Skeletal muscle cell (primary cell): ENCODE measurements at places on chromosomes 1 and 21.

- no peak for DNase-seq
Measured at GRCh38 chr1:154219541-154219940, 1.2 kb upstream of the UBAP2L start.

- no peak for DNase-seq
Measured at GRCh38 chr21:30831194-30831765, 1.7 kb upstream of the KRTAP7-1 start.

GRCh38 chr1:206835186-206835585 is 30.2 kb upstream of the IL20 start:
- no peak for DNase-seq

GRCh38 chr1:71054281-71054731 is 6.7 kb upstream of the PTGER3 start:
- DNase-seq = no peak

DNA sequence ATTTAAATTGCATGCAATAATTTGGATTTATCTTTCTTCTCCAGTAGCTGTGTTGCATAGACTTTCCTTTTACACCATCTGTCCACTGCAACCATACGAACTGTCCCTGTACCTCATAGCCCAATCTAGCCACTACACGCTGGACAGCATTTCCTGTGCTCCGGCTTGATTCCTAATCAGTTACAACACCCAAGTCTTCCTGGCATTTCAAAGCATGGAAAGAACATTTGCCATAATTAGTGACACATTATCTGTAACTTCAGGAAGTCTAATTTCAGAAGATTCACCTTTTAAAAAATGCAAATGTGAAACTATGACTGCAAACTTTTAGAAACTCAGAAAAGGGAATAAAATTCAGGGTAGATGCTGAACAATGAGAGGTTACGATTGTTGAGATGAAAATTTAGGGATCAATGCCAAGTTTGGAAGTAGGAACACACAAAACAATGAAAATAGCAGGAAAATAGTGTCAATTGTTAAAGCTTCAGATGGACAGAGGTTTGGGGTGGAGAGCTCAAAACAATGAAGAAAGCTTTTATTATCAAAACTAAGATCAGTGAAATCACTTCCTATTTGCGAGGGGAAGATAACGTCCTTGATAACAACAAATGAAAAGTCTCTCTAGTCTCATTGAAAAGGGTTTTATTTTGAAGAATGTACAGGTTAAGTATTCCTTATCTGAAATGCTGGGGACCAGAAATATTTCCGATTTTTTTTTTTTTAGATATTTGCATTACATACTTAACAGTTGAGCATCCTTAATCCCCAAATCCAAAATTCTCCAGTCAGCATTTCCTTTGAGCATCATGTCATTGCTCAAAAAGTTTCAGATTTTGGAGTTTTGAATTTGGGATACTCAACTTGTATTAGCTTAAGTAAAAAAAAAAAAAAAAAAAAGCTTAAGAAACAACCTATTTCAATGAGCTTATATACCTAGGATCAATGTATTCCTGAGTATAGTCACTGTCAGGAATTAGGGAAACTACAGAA is 107.3 kb downstream of the FNBP1L start:
- DNase-seq = no peak

DNA sequence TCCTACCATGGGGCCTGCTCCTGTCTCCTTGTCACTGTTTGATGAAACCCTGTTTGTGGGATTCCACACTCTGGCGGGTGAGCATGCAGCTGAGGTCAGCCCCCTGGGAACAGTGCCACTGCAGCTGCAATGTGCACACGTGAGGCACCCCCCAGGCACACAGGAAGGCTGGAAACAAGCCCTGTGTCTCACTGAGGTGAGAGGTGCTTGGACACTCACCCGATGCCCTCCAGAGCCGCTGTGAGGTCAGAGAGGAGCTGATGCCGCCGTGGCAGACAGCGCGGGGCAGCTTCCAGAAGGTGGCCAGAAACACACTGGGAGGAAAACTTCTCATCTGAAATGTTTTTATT is 49.7 kb downstream of the SLX9 start:
- DNase-seq = no peak

DNA sequence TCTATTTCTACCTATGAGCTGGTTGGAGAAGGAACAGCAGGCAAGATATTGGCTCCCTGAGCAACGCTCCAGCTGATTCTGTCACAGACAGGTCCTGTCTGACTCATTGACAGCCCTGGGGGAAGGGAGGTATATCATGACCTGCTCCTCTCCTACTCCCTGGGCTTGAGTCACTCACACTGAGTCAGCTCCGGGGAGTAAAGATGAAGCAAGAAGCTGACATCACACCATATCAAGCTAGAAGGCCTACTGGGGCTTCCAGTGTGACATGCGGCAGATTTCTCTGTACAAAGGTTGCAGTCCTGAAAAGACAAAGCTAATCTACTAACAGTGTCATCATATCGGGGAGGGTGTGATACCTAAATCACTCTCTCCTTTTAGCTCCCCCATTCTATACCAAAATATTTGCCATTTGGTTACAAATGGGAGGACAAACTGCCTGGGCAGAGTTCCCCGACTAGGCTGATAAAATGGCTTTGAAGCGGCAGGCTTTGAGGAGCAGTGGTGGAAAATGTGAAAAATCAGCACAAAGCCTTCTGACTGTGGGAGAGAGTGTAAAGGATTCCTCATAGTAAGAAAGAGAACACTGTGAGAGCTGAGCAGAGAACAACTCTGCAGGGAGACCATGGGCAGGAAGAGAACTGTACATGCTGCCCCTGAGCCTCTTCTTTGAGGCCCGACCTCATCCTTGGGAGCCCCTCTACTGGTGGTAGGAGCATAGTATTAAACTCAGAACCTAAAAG is 15.5 kb downstream of the PI4KB start:
- DNase-seq = peak; percentile 97

GRCh38 chr1:93608187-93609109 is 73.2 kb downstream of the BCAR3 start:
- no peak for DNase-seq

DNA sequence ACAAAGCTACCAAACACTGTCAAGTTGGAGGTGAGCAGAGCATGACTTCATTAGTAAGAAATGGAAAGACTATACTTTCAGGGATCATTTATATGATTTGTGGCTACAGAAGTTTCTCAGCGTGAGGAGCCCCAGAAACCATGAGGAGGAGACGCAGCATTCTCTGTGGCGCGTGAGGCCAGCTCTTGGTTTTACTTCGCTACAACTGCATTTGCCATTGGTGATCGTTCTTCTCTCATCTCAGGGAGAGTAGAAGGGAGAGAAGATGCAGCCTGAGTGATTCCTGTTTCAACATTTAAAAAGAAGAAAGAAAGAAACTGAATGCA is 94.5 kb upstream of the ATP1A1 start:
- DNase-seq = no peak

GRCh38 chr1:32208891-32209328 is at the start of gene DCDC2B:
Gene DCDC2B, plus strand, starts transcription at chr1:32209089. Its CDS starts 5 bp downstream, at chr1:32209094.
- DNase-seq = no peak

GRCh38 chr1:97740891-97741290 is 179.9 kb downstream of the DPYD start:
- no peak for DNase-seq

GRCh38 chr1:92317836-92318493 is 19.1 kb downstream of the RPAP2 start:
- no peak for DNase-seq

DNA sequence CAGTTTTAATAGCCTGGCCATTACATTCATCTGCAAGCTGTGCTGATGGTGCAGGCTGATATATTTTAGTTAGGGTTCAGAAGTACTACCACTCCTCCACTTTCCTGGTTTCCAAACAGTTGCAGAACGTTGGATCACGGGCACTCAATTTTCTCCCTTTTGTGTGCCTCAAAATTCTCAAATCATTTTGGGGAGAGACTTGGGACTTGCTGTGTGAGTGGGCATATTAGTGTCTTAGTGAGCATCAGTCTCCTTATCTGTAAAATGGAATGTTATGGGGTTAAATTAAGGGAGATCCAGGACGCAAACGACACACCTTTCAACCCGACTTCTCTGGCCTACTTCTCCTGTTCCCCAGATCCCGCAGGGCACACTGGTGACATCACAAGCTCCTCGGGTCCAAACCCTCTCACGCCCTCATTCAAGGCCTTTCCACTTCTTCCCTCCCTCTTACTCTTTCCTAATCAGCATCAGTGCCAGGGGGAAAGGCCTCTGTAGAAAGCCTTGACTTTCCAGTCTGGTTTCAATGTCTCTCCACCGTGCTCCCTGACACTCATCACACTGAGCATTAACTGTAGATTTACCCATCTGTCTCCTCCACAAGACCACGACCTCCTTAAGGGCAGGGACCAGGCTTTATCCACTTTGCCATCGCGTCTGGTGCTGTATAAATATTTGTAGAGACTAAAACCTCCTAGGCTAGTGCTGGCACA is 1.2 kb downstream of the PIGP start:
- DNase-seq = peak; percentile 84

- no peak for DNase-seq
Measured at GRCh38 chr1:154418062-154418921, 13.1 kb downstream of the IL6R start.

- no peak for DNase-seq
Measured at GRCh38 chr1:168421399-168422004, 122.3 kb downstream of the XCL2 start.

DNA sequence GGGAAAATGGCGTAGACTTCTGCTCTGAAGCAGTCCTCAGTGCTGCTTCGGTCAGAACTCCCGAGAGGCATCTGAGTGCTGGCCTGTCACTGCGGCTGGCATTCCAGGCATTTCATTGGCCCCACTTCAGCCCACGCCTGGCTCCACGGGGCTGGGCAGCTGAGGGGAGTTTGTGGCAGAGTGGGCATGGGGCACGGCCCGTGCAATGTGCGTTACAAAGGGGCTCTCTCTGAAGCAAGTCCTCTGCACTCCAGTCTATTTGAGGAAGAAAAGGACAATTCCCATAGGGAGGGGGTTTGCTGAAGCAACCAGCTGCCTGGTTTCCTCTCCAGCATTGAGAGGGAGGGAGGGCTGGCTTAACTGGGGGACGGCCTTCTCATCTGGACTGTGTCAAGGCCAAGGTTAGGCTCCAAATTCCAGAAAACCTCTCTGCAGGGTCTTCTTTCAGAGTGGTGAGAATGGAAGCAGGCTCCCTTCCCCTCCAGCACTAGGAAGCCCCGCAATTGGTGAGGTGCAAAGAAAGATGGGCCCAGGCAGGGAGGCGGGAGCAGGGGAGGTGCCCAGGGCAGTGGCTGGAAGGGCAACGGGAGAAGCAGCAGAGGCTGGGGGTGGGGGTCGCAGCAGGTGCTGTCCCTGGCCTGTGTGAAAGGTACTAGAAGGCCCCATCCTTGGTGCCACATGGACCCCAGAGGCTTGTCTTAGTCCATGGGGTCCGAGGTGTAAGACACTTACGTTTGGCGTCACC is 21.1 kb upstream of the GPR157 start:
- DNase-seq = no peak

DNA sequence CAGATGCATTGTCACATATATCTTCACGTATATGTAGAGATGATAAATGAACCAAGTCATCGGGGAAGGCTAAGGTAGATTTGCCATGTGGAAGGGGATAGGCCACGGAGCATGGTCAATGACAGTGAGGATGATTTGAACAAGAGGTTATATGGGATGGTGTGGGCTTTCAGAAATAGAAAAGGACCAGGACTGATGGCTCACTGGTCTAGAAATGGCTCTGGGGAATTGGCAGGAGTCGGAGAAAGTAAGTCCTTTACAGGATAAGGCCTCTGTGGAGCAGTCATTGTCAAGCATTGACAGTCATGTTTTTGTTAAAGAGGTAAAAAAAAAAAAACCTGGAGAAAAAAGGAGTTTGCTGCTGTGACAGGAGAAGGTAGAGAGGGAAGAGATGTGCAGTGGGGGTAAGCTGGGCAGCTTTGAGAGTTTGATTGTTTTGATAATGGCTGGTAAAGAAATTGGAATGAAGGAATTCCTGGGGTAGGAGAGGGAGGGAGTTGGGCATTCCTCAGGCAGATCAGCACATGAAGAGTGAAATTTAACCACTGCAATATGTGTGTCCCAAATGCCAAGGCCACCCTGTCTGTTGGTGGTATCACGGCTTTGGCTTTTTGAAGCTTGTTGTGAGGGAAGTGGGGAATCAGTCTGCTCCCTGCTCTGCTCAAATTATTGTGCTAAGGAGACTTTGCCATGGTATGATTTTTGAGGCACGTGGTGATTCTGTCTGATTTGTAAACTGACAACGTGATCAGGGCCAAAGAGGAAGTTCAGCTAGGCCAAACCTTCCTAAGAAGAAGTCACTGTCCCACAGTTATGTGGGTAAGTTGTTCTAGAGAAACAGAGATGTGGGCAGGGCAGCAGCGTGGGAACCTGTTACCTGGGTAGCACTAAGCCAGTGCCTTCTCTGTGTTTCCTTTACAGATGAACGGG is 26.0 kb downstream of the MACF1 start:
- no peak for DNase-seq

DNA sequence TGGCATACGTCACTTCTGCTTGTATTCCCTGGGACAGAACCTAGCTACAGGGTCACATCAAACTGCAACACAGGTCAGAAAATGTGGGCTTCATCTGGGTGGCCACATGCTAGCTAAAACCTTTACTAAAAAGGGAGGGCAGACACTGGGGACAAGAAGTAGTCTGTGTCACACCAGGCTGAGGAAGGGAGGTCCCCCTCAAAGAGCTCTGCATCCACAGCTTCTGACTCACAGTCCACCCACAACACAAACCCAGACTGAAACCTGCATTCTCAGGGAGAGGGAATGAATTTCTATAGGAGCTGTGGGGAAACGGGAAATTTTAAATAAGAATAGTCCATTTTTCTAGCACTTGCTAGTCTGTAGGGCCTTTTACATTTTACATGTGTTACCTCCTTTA is 16.2 kb downstream of the OLIG2 start:
- DNase-seq = no peak

- DNase-seq = no peak
Measured at GRCh38 chr21:41961753-41962152, 7.9 kb upstream of the C2CD2 start.

- no peak for DNase-seq
Measured at GRCh38 chr21:29386803-29387202, 88.1 kb downstream of the BACH1 start.

DNA sequence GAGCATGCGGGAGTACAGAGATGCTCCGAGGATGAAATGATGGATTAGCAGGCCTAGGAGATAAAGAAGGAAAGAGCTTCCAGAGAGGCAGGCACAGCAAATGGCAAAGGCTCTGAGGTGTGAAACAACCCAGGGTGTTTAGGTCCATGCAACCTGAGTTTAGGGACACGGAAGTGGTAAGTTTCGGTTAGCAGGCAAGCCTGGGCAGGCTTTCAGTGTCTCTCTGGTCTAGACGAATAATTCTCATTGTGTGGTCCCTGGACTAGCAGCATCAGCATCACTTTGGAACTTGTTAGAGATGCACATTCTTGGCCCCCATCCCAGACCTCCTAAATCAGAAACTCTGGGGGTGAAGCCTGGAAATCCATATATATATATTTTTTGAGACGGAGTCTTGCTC is 18.6 kb downstream of the NKAIN1 start:
- DNase-seq = no peak

DNA sequence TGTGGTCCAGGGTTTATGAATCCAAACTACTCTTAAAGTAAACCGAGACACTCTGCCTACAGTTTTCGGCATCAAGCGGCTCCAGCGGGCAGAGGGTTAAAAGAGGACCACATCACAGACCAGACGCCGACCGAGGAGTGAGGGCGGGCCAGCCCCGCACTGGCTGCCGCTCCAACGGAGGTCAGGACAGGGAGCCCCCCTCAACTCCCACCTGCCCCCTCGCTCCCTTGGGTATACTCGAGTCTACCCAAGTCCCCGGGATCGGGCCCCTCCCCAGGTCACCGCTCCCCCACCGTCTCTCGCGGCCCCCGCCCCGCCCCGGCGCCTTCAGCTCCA is 312 bp downstream of the ARNT start:
- DNase-seq = no peak
